ENCODE measurements at places on chromosomes 5 and 9. TPM values are rescaled to one million over a fixed set of nuclear protein-coding genes. Genes with fewer than 3 reads are reported as not detected.

ATP10B gene
- not detected for total RNA-seq

NUTM2G gene
- total RNA-seq: not detected

PAPPA gene
- total RNA-seq: 79.6 TPM

LCN2 gene
- 0.54 TPM for total RNA-seq

ACOT12 gene
- not detected for total RNA-seq

CLIC3 gene
- total RNA-seq: 328 TPM

All from placental epithelial cell (primary cell).